Ureter (tissue), 1 donor: ENCODE measurements at places on chromosomes 1 and 21. TPM values are rescaled to one million over a fixed set of nuclear protein-coding genes. Genes with fewer than 3 reads are reported as not detected.
A peak's percentile ranks its signal among the peaks of the same experiment; 100 is the strongest.

The CSTB gene
- total RNA-seq: 181 TPM

The LCE2B gene
- total RNA-seq: not detected

- no peak for DNase-seq
Measured at GRCh38 chr1:116682641-116683221, 15.2 kb upstream of the IGSF3 start.

- no peak for DNase-seq
Measured at GRCh38 chr1:185488808-185489207, 171.8 kb upstream of the IVNS1ABP start.

The AKR7A3 gene
- total RNA-seq: 1.8 TPM

The CBR1 gene
- 44.2 TPM for total RNA-seq

GRCh38 chr1:85708829-85709227 is 595 bp upstream of the ZNHIT6 start:
- DNase-seq: no peak

- no peak for DNase-seq
Measured at GRCh38 chr1:37169241-37169640, 134.9 kb upstream of the GRIK3 start.

The SPATA21 gene
- not detected for total RNA-seq

- no peak for DNase-seq
Measured at GRCh38 chr1:201739492-201740085, 89.4 kb upstream of the IPO9 start.

The SLC44A5 gene
- total RNA-seq: 0.29 TPM

The LIN28A gene
- not detected for total RNA-seq

DNA sequence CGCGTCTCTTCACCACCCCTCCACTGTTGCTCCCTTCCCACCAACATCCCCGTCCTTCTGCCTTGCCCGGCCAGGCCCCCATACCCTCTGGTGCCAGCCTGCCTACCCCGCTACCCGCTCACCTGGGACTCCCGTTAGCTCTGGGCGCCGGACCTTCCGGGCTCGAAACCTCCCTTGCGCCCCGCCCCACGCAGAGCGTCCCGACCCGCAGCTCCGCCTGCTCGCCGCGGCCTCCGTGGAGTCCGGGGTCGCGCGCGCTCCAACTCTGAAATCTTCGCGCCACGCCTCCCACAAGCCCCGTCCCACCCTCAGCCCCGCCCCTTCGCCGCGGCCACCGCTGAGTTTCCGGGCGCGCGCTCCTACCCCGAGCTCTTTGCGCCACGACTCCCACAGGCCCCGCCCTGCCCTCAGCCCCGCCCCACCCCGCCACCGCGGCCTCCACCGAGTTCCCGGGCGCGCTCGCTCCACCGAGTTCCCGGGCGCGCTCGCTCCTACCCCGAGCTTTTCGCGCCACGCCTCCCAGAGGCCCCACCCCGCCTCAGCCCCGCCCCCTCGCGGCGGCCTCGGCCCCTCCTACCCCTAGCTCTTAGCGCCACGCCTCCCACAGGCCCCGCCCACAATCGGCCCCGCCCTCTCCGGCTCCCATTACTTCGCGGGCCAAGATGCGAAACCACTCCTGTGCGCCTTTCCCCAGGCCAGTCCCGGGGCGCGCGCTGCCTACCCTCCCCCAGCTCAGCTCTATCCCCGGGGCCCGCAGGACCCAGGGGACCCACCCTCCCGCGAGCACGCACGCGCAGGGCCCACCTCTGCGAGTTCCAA is at the start of gene IFT25:
Gene IFT25, minus strand, starts transcription at position 267 of the 819 bp plus-strand sequence. CDS start 5,617 bp downstream, outside the sequence.
- peak; percentile 99 for DNase-seq

- no peak for DNase-seq
Measured at GRCh38 chr21:22352088-22352487, 1353.9 kb downstream of the NCAM2 start.

DNA sequence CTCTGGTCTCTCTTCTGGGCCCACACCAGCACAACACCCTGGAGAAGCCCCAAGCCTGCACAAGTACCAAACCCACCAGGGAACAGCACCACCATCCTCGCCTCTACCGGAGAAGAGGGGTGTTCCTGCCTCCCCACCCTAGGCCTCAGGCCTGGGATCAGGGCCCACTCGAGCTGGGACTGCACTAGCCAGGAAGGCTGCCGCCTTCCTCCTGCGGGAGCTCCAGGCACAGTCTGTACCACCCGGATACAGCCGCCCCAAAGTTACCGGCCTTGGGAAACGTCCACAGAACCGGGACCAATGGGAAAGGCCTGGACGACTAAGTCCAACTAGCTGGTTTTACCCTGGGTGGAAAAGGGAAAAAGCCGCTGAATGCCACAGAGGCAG is 3.4 kb downstream of the TAL1 start:
- no peak for DNase-seq

DNA sequence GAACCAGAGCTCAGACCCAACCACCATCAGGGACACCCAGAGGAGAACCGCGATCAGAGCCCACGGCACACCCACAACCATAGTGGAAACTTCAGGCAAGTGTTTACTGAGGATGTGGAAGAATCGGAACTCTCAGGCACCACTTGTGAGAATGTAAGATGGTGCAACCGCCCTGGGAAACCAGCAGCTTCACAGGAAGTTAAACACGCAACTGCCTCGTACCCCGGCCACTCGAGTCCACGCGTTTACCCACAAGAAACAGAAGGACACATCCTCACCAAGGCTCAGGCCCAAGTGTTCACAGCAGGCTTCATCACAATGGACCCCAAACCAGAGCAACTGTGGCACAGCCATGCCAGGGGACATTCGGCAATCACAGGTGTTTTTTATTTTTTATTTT is 51.4 kb upstream of the COL6A2 start:
- DNase-seq: peak; percentile 36

DNA sequence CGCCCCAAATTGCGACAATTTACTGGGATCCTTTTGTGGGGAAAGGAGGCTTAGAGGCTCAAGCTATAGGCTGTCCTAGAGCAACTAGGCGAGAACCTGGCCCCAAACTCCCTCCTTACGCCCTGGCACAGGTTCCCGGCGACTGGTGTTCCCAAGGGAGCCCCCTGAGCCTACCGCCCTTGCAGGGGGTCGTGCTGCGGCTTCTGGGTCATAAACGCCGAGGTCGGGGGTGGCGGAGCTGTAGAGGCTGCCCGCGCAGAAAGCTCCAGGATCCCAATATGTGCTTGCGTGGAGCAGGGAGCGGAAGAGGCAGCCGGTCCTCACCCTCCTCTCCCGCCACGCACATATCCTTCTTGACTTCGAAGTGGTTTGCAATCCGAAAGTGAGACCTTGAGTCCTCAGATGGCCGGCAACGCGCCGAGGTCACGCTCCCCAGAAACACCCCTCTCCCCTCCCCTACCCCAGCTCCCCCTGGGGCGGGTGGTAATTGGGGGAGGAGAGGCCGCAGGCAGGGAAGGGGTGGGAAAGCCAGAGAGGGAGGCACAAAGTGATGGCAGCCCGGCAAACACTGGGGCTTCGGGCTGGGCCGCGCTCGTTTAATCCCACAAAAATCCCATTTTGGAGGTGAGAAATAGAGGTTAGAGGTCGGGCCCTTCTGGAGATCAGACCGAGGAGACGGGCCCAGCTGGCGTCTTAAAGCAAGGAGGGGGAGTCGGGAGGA is 6.2 kb downstream of the SIM2 start:
- DNase-seq: no peak

DNA sequence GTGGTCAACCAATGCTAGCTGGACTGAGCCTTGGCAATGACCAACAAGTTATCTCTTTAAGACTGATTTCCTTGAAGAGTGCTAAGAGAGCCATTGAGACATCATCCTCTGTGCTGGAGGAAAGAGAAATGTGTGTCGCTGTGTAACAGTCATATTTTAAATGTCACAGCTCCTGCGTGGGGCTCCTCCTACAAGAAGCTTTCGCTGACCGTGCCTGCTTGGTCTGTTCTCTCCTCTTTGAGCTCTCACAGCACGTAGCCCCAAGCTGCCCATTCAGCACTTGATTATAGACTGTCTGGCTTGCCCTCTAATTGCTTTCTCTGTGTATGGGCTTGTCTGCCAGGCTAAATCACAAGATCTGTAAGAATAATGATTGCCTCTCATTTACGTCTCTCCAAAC is 221.3 kb downstream of the FOXD2 start:
- DNase-seq: peak; percentile 18

The SHE gene
- 13.3 TPM for total RNA-seq

DNA sequence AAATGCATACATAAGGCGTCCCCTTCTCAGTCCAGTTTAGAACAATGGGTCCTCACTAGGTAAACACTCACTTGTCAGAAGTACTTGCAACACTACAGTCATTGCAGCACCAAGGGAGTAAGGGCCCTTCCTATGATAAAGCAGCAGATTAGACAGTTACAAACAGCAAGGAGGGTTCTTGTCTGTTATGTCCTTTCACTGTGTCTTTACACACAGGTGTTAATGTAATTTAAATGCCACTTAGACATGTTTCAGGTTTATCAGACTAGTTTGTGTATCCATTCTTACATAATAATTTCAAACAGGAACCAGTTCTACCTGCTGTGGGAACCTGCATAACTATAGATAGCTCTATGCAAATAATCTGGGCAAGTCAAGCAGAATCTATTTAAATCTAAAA is 105.6 kb upstream of the USH2A start:
- no peak for DNase-seq

DNA sequence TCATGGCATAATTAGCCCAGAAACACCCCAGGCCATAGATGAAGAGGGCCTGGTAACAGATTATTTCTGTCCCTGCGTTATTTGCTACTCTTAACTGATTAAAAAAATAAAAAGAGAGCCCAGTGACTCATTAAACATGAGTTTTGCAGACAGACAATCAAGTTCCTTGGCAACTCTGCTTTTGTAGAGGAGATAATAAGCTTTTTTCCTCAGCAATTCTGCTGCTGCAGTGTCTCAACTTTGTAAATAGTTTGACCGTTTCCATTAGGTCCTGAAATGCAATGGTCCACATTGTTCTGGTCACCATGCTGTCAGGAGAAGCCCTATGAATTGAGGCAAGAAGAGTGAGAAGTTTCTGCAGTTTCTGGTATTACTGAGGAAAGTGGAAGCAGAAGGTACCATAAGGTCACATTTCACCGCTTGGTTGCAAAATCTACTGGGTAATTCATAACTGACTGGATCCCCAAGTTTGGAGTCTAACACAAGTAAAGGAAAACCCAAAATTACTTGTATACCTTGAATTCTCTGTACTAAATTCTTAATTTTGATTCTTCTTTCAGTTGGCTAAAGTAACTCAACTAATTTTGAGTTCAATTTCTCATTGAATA is 139.5 kb downstream of the ZZZ3 start:
- no peak for DNase-seq

The MEGF6 gene
- 22.2 TPM for total RNA-seq

The AGBL4 gene
- 0.21 TPM for total RNA-seq

The ZNF683 gene
- 1.2 TPM for total RNA-seq

The CENPS gene
- 14.9 TPM for total RNA-seq

DNA sequence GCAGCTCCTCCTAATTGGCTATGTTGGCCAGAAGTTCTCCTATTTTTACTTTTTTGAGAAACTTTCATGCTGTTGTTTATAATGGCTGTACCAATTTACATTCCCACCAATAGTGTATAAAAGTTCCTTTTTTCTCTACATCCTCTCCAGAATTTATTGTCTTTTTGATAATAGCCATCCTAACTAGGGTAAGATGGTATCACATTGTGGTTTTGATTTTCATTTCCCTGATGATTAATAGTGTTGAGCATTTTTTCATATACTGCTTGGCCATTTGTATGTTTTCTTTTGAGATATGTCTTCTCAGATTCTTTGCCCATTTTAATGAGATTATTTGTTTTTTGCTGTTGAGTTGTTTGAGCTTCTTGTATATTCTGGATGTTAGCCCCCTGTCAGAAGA is 46.8 kb downstream of the NTMT2 start:
- DNase-seq: no peak

The SPATA45 gene
- total RNA-seq: not detected
